ENCODE measurements at places on chromosomes 5 and 9.

DNA sequence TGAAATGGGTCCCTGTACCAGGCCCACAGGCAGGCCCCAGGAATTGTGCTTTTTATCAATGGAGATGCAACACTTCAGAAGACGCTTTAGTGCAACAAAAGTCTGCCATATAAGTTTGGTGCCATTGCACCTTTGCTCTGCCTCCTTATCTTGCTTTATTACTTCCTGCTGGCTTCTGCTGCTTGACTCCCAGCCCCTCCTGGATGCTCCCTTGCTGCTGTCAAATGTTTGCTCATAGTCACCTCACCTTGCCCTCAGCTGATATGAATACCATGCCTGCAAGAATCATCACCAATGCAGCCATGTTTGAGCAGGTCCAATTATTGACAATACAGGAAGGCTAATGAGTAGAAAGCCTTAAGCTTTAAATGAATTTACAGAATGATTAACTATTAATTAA is 25.4 kb downstream of the MEGF10 start:
- no peak for DNase-seq

GRCh38 chr5:44183753-44184152 is 205.5 kb downstream of the FGF10 start:
- no peak for DNase-seq

GRCh38 chr5:129361441-129362025 is 98.6 kb upstream of the ADAMTS19 start:
- peak; percentile 2 for DNase-seq

- DNase-seq, result no peak
Measured at GRCh38 chr5:116527582-116527981, 47.0 kb downstream of the SEMA6A start.

DNA sequence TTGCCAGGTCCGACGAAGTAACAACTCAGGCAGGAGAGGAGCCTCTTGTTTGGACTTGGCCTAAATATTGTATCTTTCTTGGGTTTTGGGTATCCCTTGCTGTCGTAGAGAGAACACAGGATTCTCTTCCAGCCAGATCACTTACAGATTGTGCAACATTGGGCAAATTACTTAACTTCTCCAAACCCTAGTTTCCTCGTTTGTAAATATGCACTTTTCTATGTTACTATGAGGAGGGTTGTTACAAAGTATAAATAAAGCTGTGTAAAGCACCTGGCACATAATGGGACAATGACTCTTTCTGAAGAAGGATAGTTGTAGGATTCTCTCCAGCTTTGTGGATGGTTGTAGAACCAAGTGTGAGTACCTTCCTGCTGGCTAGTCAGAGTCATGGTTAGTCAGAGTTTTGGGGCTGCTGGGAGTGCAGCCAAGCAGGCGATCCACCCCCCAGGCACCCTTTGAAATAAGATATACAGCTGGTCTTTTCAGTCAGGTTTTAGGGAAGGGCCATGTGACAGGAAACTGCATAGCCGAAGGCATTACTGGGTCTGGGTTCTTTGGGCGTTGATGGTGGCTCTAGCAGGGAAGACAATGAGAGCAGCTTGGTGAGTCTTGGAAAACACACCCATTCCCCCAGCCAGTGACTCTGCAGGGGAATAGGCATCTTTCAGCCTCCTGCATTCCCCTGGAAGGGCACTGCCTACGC is 49.9 kb upstream of the GDNF start:
- peak; percentile 78 for DNase-seq

DNA sequence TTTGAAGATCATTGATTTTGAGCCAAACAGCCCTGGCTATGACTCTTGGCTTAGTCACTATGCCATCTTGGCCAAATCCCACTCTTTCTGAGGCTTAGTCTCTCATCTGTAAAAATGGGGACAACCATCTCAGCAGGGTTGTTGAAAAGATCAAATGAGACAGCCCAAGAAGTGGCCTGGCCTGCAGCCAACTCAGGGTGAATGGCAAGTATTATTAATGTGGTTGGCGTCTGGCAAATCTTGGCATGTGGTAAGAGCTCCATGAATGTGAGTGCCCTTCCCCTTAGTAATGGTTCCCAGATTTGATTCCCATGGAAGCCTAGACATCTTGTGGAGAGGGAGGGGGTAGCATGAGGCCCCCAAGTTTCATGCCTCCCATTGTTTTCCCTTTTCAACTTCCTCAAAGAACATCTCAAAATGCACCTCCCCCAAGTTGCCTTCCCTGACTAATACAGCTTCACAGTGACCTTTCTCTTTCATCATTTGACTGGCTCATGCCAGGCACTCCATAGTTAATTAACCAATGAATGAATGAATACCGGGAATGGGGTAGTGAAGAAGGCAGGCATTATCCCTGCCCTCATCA is 11.8 kb upstream of the TGFBI start:
- DNase-seq, result no peak

DNA sequence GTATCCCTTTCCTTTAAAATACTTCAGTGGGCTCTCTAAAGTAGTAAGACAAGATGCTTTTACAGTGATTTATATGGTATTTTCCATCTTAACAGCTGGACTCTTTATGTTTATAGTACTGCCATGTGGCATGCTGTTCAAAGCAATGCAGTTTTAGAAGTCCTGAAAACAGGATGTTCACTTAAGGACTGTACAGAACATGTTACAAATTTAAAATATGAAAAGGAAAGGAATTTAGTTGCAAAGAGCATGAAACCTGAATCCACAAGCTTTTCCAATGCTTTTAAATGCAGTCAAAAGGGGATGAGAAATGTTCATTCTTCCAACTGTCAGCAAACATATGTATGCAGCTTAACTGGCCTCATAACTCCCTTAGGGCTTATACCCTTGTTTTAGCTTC is 580.2 kb downstream of the EFNA5 start:
- no peak for DNase-seq

GRCh38 chr5:33769196-33769595 is 122.6 kb downstream of the ADAMTS12 start:
- DNase-seq, result no peak

- no peak for DNase-seq
Measured at GRCh38 chr5:38532165-38532669, 24.2 kb downstream of the LIFR start.

- no peak for DNase-seq
Measured at GRCh38 chr5:140883373-140883772, 1.4 kb downstream of the PCDHA13 start.

GRCh38 chr5:83488271-83488670 is 16.7 kb downstream of the VCAN start:
- no peak for DNase-seq

DNA sequence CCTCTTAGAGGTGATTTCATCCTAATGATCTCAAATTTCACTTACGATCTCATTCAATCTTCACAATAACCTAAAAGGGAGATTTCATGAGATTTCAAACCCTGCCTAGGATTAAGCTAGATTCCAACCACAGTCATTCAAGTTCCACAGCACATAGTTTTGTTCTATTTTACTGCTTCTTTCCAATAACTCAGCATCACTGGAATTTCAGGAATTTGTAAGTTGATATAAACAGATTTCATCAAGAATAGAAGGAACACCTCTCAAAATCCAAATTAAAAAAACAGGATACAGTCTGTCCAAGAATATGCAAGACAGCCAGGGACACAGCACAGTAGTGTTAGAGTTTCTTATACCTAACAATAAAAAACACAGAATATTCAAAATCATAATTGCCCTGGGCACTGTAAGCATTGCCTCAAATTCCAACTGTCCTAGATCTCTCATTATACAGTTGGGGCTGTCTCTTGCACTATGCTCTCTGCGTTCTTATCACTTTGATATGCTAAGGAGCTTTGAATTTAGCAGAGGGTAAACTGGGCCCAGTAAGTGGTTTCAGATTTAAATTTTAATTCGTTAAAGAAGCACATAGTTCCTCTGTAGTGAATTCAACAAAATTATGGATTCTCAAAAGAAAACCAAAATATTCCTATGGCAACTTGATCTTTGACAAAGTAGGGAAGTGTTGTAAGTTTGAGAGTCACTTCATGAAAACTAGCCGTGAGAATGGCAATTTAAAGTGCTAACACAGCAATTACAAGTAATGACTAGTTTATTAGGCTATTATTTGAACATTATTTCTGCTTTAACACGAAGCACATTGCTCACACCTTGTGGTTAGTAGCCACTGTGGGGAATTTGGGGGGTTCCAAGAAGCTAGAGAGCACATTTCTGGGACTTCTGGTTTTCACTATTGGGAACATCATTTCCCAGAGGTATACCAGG is 478.6 kb upstream of the C9orf72 start:
- DNase-seq, result no peak

- DNase-seq, result no peak
Measured at GRCh38 chr9:81388831-81389230, 300.5 kb downstream of the TLE1 start.

- no peak for DNase-seq
Measured at GRCh38 chr9:135256581-135257354, 169.3 kb downstream of the OLFM1 start.

DNA sequence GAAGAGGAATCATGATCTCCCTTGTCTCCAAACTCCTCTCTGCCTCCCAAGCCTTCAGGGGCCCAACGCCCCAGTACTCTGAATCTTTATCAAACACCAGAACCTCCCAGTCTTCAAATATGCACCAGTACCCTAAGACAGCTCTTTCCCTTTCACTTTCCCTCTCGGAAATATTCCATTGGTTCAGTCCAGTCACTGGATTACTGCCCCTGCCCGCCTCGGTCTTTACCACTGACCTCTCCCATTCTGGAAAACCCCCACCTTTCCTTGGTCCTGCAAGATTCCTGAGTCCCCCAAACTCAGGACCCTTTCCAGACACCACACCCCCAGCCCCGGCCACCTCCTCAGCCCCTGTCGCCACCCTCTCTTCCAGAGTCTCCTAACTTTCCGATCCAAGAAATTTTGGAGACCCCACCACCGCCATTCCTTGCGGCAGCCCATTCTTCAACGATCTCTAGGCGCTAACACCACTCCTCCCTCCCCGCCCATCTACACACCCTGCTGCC is 674 bp downstream of the C5orf15 start:
- no peak for DNase-seq

- no peak for DNase-seq
Measured at GRCh38 chr9:123997665-123998277, 13.8 kb upstream of the LHX2 start.

All from SK-N-MC (cell line).